GOT3 (cell line): ENCODE measurements at places on chromosomes 1 and 21.

DNA sequence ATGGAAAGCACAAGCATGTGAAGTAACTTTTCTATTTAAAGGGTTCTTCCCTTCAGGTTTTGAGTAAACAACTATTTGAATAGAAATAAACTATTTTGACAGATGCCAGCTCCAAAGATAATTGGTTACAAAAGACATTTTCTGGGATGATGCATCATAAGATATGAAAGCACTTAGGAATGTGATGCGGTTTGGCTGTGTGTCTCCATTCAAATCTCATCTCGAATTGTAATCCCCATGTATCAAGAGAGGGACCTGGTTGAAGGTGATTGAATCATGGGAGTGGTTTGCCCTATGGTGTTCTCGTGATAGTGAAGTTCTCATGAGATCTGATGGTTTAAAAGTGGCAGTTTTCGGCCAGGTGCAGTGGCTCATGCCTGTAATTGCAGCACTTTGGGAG lies 6.4 kb downstream of the DISP1 start:
- no peak for DNase-seq

- no peak for DNase-seq
Observed at GRCh38 chr21:43645136-43645891, 14.0 kb downstream of the HSF2BP start.

GRCh38 chr1:91075233-91076135 lies 53.6 kb upstream of the ZNF644 start:
- no peak for DNase-seq

- DNase-seq, result no peak
Observed at GRCh38 chr1:153860285-153860684, 62.5 kb downstream of the GATAD2B start.

GRCh38 chr1:200237066-200237465 lies 172.8 kb downstream of the ZNF281 start:
- no peak for DNase-seq

GRCh38 chr1:225460021-225460736 lies 32.3 kb upstream of the LBR start:
- no peak for DNase-seq

- DNase-seq, result no peak
Observed at GRCh38 chr1:27626031-27626935, 8.7 kb downstream of the FGR start.

GRCh38 chr1:244444854-244445253 lies 6.9 kb downstream of the ADSS2 start:
- DNase-seq, result no peak

GRCh38 chr1:201230676-201231075 lies 40.1 kb downstream of the IGFN1 start:
- no peak for DNase-seq

DNA sequence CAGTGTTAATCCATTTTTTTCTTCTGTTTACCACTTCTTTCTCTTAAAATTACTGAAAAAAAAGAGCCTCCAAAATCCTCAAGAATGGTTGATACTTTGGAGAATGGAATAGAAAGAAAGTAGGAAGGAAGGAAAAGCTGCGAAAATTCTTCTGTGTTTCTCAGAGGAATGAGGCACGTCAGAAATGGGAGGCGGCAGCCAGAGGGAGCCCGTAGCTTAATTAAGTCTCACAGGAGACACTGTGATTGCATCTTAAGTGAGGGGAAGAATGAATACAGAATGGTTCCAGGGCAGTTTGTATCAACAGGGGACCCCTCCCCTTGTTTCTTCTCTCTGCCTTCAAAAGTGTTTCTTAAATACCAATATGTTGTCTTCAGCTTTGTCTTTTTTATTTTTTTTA lies 1099.5 kb downstream of the PLA2G4A start:
- no peak for DNase-seq

- no peak for DNase-seq
Observed at GRCh38 chr21:42781150-42781970, 98.0 kb downstream of the WDR4 start.

- DNase-seq, result no peak
Observed at GRCh38 chr1:202834771-202835547, 24.2 kb downstream of the PCAT6 start.

DNA sequence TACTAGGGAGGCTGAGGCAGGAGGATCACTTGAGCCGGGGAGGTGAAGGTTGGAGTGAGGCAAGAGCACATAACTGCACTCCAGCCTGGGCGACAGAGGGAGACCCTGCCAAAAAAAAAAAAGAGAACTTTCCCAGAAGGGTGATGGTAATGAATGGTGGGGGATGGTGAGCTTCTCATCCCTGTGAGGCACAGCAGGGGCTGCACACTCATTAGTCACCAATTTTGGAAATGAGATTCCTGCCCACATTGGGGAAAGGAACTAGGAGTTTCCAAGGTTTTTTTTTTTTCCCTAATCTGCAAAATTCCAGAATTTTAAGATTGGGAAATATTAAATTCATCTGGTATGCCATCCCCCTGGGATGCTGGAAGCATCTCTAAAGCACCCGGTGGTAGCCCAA lies 50.2 kb upstream of the SSBP3 start:
- no peak for DNase-seq

DNA sequence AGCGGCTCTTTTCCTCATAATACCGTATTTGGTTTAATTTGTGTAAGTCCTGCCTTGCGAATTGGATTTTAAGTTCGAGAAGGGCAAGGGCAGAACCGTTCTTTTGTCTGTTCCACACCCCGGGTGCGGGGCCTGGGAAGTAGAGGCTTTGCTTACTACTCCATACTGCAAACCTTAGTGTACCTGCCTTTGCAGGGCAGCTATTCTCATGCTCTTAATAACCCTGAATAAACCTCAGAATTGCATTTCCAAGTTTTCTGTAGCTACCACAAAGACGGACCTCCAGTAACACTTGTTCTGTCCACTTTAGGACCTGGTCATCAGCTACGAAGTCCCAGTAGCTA lies 657 bp upstream of the HNRNPU start:
- DNase-seq, result no peak

DNA sequence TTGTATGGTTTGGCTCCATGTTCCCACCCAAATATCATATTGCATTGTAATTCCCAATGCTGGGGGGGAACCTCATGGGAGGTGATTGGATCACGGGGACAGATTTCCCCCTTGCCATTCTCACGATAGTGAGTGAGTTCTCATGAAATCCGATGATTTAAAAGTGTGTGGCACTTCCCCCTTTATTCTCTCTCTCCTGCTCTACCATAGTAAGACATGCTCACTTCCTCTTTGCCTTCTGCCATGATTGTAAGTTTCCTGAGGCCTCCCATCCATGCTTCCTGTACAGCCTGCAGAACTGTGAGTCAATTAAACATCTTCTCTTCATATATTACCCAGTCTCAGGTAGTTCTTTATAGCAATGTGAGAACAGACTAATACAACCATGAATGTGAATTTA lies 211.6 kb upstream of the NR5A2 start:
- DNase-seq, result no peak

DNA sequence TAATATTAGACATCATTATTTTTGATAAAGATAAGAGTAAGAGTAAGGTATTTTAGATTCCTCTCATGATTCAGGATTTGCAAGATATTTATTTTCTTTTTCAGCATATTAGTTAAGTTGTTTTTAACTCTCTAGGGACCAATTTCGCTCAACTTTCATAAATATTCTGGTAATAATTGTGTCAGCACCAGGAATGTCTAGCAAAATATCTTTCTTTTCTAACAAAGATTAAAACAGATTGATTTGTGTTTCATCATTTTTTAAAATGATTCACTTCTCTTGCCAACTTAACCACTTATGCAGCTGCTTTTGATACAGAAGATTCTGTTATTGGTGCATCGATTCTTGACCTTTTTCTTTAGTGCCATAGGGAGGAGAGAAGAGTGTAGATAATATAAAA lies 172.8 kb upstream of the PTGFR start:
- no peak for DNase-seq

- no peak for DNase-seq
Observed at GRCh38 chr1:245419461-245419978, 264.7 kb downstream of the KIF26B start.

- no peak for DNase-seq
Observed at GRCh38 chr1:229094476-229095311, 176.2 kb upstream of the RAB4A start.

GRCh38 chr1:44694863-44695478 lies 20.5 kb downstream of the ARMH1 start:
- no peak for DNase-seq

DNA sequence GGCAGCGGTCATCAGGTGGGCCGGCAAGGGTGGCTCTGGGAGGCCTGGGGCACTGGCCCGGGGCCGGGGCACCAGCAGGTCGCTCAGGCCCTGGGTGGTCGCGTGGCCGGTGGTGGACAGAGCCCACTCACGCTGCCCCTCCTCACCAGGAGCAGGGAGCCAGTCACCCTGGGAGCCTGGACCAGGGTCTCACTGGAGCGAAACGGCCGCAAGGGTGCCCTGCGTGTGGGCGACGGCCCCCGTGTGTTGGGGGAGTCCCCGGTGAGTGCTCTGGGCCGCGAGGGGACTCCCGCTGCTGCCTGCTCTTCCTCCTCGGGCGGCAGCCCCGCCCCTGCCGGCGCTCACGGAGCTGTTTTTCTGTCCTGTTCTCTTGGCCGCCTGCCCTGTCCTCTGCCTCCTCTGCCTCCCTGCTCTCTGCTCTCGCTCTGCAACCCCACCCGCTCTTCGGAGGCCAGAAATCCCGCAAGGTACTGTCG lies 23.5 kb downstream of the RNF223 start:
- no peak for DNase-seq

DNA sequence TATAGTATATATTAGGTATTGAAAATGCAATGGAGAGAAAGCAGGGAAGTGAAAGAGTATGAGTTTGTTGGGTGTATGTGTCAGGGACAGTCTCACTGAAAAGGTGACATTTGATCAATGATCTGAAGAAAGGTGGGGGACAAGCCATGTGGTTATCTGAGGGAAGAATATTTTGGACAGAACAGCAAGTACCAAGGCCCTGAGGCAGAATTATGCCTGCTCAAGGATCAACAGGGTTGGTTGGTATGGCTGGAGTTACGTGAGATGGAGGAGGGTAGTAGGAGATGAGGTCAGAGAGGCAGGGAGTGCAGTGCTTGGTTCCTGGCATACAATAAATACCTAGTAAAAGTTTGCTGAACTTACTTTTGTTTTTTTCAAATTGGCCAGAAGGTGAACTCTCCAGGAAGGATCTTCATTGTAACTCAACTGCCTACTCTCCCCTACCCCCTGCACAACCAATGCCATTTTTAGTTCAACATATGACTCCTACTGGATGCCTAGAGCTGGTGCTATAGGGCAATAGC lies 1.8 kb downstream of the LAMTOR2 start:
- no peak for DNase-seq

DNA sequence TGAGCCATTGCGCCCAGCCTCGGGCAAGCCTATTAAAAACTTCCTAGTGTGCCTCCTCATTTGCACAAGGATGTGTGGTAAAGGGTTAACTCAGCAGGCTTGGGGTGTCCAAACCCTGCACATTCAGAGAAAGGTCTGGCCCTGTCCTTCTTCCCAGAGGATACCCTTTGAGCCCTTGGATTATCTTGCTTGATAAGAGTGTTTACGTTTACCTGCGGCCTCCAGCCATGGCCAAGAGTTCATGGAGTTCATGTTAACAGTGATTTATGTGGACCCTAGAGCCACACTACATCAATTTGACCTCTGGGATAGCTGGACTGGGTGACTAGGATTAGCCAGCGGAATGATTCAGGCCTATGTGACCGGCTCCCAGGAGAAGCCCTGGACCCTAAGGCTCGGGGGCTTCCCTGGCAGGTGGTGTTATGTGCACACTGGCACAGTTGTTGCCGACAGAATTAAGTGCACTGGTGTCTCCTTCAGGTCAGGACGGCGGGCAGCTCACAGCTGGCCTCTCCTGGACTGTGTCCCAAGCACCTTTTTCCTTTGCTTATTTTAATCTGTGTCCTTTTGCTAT lies 7.7 kb upstream of the TCP10L start:
- no peak for DNase-seq

DNA sequence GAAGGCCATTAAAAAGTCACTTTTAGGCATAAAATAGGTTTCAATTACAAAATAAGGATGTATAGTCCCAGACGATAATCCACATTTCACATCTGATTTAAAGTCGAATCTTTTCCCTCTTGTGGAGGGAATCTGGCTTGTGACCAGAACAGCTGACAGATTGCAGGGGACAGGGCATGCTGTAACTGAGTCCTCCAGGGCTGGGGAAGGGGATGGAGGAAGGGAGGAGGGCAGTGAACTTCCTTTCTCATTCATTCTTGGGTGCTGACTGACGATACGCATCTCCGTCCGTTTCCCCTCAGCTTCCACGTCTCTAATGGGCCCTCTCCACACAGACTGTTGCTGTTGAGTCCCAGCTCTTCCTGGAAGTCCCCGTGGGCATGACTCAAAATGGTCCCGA lies 108.1 kb upstream of the CSF3R start:
- no peak for DNase-seq
